M059J (cell line): ENCODE measurements at places on chromosomes 6 and 20. TPM values are rescaled to one million over a fixed set of nuclear protein-coding genes. Genes with fewer than 3 reads are reported as not detected.

The MYCT1 gene
- total RNA-seq, result 0.32 and 0.37 TPM in 2 replicates

The SEL1L2 gene
- not detected in 2 replicates for total RNA-seq

The NINL gene
- total RNA-seq, result 5.1 and 9.6 TPM in 2 replicates

The OLIG3 gene
- total RNA-seq, result not detected in 2 replicates

The ZNF322 gene
- total RNA-seq, result 18.5 and 21.9 TPM in 2 replicates

The TSPYL4 gene
- total RNA-seq, result 7.0 and 12.0 TPM in 2 replicates

The KIAA1755 gene
- 1.8 and 3.8 TPM in 2 replicates for total RNA-seq

The TPBG gene
- total RNA-seq, result 31.6 and 46.8 TPM in 2 replicates

The PHACTR1 gene
- total RNA-seq, result 1.2 and 3.5 TPM in 2 replicates

The NR2E1 gene
- 0.37 and 1.2 TPM in 2 replicates for total RNA-seq

The SLC4A11 gene
- 0.54 and 1.2 TPM in 2 replicates for total RNA-seq

The MROH8 gene
- total RNA-seq, result 2.1 TPM in 1 of 2 replicates, not detected in the other

The TFAP2D gene
- total RNA-seq, result not detected in 2 replicates

The HLA-DQA1 gene
- total RNA-seq, result not detected in 2 replicates

The FGD2 gene
- total RNA-seq, result not detected in 2 replicates

The KCNK15 gene
- not detected in 2 replicates for total RNA-seq

The MSH5 gene
- total RNA-seq, result 12.8 and 19.4 TPM in 2 replicates

The SCUBE3 gene
- total RNA-seq, result 0.12 TPM in 1 of 2 replicates, not detected in the other

The UBD gene
- total RNA-seq, result 0.17 TPM in 1 of 2 replicates, not detected in the other

The SPO11 gene
- not detected in 2 replicates for total RNA-seq

The CCM2L gene
- not detected in 2 replicates for total RNA-seq
